Retina (tissue), 1 donor: ENCODE measurements at places on chromosomes 13 and 19.

- DNase-seq: no peak
These were observed 6.2 kb upstream of the USP12 start for GRCh38 chr13:27177852-27178251.

DNA sequence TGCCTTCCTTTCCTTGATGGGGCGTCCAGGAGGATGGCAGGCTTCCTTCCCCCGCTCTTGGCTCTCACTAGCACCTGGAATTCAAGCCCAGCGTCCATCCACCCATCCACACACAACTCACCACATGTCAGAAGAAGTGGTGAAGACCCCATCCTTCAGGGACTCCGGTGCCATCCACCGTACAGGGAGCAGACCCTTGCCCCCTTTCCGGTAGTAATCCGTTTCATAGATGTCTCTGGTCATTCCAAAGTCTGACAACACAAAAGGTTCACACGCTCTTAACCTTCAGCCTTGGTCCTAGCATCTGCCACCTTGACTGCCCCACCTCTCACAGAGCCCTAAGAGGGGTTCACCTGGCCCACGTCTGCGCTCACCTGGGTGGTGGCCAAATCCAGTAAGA lies 51.0 kb downstream of the ZNF557 start:
- DNase-seq: no peak

- no peak for DNase-seq
These were observed 2.6 kb downstream of the UNC13A start for GRCh38 chr19:17685451-17686022.

- no peak for DNase-seq
These were observed 7.7 kb downstream of the UBE2L5 start for GRCh38 chr13:30429721-30430694.

GRCh38 chr19:33641956-33642498 lies 20.3 kb downstream of the CHST8 start:
- DNase-seq: no peak

GRCh38 chr13:88115976-88116375 lies 444.8 kb downstream of the SLITRK5 start:
- DNase-seq: no peak

GRCh38 chr13:24253520-24254145 lies 55.7 kb upstream of the C1QTNF9 start:
- no peak for DNase-seq

DNA sequence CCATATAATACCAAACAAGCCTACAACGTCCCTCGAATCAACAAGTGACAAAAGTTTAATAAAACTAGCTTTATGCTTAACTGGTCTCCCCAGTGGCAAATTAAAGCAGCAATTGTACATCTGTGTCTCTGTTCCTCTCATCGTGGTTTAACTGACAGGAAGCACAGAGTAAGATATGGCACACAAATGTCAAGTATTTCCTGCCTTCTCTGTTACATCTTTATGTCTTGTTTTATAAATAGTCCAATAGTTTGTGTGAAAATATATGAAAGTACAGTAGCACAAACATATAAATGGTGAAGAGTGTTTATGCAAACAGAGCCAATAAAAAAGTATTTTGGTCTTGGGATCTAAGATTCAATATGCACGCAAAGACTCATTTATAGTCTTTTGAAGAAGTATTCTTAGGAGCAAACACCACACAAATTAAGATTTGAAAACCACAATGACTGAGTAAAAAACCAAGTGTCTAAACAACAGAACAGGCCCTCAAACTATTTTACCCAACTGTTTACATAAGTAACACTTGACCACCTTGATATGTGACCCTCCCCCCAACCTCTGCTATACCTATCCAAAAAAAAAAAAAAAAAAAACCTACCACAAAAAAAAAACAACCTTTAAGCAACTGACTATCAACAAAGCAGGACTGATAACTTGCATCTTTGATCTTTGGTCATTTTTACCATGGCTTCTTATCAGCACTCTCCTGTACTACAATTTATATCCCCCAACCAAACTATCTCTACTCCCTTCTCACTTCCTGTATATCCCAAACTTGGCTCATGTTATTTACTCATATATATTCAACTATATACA lies 14.0 kb downstream of the ELF1 start:
- DNase-seq: no peak

DNA sequence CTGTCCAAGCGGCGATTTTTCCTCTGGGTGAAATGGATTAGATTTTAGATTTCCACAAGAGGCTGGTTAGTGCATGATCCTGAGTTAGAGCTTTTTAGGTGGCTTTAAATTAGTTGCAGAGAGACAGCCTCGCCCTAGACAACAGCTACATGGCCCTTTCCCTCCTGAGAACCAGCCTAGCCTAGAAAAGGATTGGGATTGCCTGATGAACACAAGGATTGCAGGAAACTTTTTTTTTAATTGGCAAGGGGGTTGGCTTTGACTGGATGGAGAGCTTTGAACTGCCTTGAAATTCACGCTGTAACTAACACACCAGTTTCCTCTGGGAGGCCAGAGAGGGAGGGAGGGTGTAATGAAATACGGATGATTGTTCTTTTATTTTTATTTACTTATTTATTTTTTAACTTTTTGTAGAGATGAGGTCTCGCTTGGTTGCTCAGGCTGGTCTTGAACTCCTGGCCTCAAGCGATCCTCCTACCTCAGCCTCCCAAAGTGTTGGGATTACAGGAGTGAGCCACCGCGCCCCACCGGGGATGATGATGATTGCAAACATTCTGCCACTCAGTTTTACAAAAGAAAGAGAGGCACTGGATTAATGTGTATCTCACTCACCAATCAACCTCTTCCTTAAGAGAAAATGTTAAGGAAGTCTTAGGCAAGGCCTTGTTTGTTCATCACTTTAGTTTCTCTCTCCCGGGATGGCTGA lies 1.9 kb downstream of the LDLR start:
- DNase-seq: no peak

- no peak for DNase-seq
These were observed 12.9 kb downstream of the CARM1 start for GRCh38 chr19:10884274-10884673.

DNA sequence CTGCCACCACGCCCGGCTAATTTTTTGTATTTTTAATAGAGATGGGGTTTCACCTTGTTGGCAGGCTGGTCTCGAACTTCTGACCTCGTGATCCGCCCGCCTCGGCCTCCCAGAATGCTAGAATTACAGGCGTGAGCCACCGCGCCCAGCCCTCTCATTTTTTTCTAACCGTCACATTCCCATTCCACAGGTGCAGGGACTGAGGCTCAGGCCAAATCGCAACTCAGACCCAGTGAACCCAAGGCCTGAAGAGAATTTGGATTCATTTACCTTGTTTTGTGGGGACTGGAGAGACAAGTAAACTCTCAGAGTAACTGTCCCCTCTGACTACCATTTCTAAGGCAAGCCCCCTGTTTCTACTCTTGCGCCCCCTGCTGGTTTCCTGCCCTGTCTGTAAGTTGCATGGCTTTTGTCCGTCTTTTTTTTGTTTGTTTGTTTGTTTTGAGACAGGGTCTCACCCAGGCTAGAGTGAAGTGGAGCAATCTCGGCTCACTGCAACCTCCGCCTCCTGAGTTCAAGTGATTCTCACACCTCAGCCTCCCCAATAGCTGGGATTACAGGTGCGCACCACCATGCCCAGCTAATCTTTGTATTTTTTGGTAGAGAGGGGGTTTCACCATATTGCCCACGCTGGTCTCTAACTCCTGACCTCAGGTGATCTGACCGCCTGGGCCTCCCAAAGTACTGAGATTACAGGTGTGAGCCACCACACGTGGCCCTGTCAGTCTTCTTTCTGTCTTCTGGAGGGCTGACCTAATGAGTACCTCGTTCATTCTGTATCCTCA lies 2.3 kb upstream of the STRN4 start:
- DNase-seq: peak; percentile 36

DNA sequence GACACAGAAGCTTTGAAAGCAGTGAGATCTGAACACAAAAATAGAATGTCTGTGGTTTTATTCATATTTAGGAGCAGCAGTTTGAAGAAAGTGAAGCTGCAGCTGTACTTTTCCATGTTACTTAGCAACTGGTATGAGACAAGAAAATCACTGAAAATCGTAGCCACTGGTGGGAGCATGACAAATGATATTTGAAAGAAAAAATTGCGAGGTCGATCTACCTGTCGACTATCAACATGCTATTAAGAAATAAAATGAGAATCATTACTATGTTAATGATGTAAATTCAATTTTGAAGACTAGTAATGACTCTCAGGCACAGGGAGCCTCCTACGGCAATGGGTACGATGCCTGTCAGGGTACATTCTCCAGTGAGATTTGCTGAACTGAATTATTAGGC lies 436.4 kb downstream of the SLITRK5 start:
- DNase-seq: no peak

GRCh38 chr19:2221250-2221831 lies 14.8 kb downstream of the PLEKHJ1 start:
- no peak for DNase-seq

DNA sequence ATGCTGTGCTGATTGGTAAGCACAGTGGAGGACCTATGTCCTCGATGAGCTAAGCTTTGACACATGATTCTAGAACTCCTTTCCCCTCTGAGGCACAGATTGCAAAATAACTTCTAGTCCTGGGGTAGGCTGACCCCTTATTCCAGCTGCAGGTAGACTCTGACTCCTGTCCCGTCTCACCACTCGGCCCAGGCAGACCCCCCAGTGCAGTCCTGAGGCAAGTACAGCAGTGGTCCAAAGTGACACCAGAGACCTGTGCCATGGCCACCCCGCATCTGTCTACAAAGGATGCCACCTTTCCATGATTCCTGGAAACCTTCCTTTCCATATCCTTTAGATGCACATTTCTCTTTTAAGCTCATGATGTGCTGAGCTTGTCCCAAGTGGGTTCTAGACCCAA lies 482.5 kb downstream of the ZNF536 start:
- DNase-seq: no peak

DNA sequence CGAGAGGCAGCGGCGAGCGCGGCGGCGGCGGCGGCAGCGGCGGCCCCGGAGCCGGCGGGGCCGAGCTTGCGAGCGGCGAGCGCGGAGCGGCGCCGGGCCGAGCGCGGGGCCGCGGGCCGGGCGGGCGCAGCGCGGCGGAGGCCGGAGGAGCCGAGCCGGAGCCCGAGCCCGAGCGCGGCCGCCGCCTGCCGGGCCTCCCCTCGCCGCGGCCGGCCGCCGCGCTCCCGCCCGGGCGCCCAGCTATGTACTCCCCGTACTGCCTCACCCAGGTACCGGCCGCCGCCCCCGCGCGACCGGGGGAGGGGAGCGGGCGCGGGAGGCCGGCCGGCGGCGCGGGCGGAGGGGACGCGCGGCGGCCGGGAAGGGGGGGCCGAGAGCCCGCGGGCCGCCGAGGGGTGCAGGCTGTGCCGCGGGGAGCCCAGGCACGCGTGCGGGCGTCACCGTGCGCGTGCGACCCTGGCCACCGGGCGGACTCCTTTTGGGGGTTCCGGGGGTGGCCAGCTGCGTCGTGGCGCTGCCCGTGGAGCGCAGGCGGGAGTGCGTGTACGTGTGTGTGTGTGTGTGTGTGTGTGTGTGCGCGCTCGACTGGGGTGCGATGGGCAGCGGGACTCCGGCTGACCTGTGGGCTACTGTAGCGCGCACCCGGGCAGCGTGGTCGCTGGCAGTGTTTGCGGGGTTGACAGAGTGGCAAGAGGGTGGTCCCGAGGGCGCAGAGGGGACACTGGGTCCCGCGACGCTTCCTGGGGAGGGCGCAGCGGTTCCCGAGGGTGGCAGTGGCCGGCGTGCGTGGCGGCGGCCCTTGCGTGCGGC lies 526 bp downstream of the NFIX start:
- peak; percentile 69 for DNase-seq

GRCh38 chr13:78802912-78803311 lies 144.0 kb upstream of the OBI1 start:
- no peak for DNase-seq

DNA sequence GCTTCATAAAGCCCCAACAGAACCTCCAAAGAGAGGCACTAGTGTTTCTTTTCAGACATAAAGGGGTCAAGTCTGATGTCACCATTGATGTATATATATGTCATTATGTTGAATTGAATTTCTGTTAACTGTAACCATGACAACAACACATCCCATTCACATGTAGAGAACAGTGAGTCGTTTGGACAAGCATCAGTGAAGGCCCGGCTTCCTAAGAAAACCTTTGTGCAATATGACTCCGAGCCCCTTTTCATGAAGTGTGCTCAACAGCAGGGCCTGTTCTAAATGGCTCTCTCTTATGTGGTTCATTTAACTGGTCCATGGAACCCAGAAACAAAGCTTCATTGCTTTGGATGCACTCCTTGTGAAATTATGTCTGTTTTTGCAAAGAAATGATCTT lies 67.2 kb upstream of the UBL3 start:
- DNase-seq: no peak

GRCh38 chr19:21323000-21323399 lies 6.2 kb downstream of the ZNF708 start:
- no peak for DNase-seq

GRCh38 chr19:14480700-14481079 lies 5.5 kb upstream of the PTGER1 start:
- no peak for DNase-seq

DNA sequence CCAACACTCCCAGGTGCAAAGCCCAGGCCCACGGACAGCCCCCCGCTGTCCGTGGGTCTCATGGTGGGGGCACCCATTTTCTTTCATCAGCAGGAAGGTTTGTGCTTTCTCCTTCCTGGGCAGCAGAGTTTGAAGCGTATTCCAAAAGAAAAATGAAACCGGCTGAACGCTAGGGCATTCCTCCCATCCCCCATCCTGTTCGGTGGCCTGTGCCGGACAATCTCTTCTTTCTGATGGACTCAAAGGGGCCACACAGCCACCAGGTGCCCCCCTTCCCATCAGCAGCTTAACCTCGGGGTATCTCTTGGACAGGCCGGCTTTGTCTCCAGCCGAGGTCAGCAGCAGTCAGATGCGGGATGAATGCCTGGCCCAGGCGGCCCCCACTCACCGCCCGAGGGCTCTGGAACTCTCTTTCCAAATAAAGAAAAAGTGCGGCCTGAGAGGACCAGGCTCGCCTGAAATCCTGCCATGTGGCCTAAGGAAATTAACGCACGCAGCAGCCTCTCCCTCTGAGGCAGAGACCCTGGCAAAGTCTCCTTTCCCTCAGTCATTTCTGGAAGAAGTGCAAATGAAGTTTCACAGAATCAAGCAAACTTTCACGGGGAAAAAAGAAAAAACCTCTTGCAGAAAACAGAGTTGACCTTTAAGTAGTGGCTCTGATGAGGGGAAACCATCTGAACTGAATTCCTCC lies 67.8 kb downstream of the RASA3 start:
- peak; percentile 77 for DNase-seq

GRCh38 chr13:18943721-18944391 lies 237.8 kb downstream of the TUBA3C start:
- DNase-seq: no peak

GRCh38 chr13:96811049-96811448 lies 183.2 kb downstream of the OXGR1 start:
- DNase-seq: no peak

- no peak for DNase-seq
These were observed 50.0 kb upstream of the TMTC4 start for GRCh38 chr13:100724568-100724967.
